Mononuclear cell (primary cell): ENCODE measurements at places on chromosomes 1 and 21. TPM values are rescaled to one million over a fixed set of nuclear protein-coding genes. Genes with fewer than 3 reads are reported as not detected.

PLXNA2 gene
- total RNA-seq = 2.6 TPM

CSTB gene
- total RNA-seq = 9.4 TPM

SLC1A7 gene
- 0.94 TPM for total RNA-seq

APOBEC4 gene
- total RNA-seq = 0.10 TPM

SPRR3 gene
- not detected for total RNA-seq

NRAS gene
- 77.6 TPM for total RNA-seq

DCDC2B gene
- not detected for total RNA-seq

RER1 gene
- total RNA-seq = 18.8 TPM

RIMS3 gene
- 0.84 TPM for total RNA-seq
